ENCODE measurements at places on chromosomes 11 and 22.

GRCh38 chr22:46581538-46582244 is 38.5 kb upstream of the GRAMD4 start:
- no peak for DNase-seq

DNA sequence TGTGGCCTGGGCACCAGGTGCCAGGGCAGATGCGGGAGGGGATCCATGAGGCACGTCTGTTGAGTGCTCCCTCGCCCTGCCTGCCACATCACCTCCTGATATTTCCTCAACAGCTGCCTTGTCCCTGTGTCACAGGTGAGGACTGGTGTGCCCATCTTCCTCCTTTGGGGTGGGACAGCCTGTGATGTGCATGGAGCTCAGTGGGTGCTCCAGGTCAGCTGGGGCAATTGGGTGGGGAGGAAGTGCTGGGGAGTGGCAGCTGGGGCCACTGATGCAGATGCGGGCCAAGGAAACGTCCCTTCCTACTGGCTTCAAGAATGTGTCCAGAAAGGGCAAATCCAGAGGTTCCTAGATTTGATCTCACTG is 83.6 kb downstream of the MORC2 start:
- DNase-seq, result no peak

DNA sequence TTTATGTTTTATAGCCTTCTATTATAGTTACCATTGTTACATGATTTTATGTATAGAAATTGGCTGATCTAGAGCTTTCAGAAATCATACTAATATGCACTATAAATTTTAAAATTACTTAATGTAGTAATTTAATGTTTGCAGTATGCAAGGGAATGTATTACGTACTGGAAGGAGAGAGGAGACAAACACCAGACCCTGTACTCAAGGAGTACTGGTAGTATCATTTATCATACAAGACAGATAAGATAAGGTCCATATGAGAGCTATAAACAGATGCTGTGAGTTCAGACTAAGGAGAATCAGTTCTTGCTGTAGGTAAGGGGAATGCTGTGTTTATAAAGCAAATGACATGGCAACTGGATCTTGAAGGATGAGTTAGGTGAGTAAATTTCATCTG is 765 bp downstream of the BCO2 start:
- DNase-seq, result no peak

DNA sequence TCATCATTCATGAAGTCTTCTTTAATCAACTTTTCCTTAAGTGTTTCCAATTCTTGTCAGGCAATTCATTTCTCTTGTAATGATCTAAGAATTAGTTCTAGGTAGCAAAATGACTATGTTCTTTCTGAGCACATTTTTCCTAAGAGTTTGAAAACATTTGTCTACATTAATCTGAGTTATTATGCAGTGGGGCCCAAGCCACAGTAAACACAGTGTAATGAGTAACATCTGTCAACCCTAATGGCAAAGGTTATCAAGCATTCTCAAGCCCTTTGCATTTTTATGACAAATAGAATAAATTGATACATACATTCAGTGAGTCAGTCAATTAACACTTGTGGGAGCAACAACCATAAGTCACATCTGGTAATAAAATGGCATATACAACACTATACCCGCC is 106.7 kb upstream of the ZC3H12C start:
- no peak for DNase-seq

DNA sequence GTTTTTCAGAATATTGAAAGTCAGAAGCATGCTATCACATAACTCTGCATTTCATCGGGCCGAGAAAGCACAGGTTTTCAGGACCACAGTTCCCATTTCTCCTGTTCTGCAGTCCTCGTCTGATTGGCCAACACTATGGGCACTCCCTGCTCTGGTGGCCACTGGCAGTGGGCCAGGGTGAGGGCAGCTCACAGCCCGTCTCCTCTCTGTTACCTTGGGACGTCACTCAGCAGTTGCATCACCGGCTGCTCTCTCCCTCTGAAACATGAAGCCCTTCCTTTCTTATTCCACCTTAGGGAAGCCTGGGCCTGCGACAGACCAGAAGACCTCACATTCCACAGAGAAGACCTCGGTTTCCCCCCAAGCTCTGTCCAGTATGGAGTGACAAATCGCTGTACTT is 11.4 kb upstream of the MICAL3 start:
- no peak for DNase-seq

GRCh38 chr22:29124777-29125442 is 52.1 kb downstream of the KREMEN1 start:
- DNase-seq, result no peak

GRCh38 chr11:120335908-120336640 is at the start of gene ARHGEF12:
Gene ARHGEF12, plus strand, starts transcription at chr11:120336413. Its CDS starts 831 bp downstream, at chr11:120337244.
- peak; percentile 96 for DNase-seq
